ENCODE measurements at places on chromosomes 4 and X.

GRCh38 chrX:7261672-7262332 lies 113.8 kb upstream of the PUDP start:
- DNase-seq: no peak

DNA sequence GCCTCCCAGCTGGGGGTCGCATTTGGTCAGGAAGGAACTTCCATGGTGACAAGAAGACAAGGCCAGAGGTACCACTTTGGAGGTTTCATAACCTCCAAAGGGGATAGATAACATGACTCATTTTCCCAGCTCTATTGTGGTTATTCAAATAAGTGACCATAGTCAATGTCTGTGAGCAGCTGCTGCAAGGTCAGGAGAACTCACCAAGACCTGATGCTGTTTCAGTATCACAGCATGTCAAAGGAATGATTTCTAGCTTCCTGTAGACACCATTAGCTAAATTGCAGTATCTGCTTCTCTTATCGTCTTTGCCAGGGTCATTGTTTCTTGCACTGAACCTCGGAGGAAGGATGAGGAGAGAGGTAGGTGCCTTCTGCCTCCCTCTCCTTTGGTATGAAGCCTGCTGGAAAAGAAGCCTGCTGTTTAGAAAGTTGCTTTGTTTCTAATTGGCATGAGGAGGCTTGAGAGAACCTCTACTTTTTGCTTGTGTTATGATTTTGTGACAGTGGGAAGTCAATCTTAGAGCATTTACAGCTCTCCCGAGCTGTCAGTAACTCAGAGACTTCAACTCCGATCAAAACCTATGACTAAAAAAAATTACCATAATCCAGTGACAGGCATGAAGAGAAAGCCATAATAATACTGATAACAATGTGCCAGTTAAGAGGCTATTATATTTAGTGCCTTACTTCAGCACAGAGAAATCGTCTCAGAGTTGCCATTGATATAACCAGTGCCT lies 38.0 kb upstream of the GATB start:
- no peak for DNase-seq

- DNase-seq: no peak
These were observed 449.2 kb upstream of the ADGRL3 start for GRCh38 chr4:60750962-60751361.

DNA sequence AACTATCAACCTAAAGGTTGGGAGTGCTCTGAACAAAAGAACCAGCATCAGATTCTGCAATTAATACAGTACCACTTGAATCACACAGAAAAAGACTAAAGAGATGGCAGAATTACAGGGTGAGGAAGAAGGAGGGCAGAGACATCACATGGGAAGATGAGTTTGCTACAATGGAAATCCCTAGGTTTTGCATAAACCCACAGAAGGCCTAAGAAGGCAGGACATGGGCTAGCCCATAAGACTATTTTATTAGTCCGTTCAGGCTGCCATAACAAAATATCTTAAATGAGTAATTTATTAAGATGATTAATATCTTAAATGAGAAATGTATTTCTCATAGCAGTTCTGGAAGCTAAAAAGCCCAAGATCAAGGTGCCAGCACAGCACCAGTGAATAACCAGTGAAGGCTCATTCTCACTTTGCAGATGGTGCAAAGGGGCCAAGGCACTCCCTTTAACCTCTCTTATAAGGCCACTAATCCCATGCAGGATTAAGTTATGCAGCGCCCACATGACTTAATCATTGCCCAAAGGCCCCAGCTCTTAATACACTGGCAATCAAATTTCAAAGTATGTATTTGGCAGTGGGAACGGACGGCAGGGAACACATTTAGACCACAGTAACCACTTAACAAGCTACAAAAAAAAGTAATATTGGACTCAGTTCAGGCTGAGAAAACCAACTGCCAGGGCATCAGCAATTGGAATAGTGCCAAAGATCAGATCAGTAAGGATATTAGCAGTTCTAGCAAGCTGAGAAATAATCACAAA lies 47.6 kb upstream of the NEUROG2 start:
- no peak for DNase-seq

DNA sequence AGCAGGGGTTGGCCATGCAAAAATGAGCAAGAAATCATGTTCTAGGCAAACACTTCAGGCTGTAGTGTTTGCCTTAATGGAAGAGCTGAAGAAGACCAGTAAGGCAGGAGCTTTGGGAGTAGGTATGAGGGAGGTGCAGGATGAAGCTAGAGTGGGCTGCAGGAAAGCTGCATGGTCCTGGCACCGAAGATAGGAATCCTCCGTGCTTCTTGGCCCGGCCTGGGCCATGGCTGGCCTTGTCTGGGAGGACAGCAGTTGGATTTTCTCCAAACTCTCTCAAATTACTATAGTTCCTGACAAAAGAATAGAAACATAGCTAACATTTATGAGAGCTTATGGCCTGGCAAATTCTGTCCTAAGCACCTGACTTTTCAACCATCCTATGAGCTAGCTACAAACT lies 116.5 kb downstream of the UCHL1 start:
- DNase-seq: no peak

DNA sequence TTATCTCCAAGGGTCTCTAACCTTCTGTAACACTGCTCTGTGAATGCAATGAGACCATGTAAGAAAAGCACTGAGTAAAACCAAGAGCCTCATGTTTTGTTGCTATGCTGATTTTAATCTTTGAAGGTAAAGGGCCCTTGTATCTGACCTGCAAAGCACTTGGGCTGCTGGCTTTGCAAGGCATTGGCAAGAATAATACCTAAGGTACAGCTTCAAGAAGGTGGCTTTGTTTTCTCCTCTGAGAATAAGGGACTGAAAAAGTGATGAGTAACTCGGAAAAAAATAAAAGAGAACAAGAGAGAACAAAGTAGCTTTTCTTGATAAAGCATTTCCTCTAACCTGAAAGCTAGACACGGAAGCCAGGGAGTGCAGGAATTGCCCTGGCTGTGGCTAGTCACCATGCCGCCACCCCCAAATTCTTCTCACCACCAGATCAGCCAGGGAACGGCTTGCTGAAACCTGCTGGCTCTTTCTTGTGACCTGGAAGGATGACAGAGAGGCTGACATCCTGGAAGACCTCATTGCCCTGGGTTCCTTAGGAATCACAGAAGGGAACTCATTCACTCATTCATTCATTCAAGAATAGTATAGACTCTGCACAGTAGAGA lies 41.8 kb upstream of the HS3ST1 start:
- no peak for DNase-seq

All from NCI-H226 (cell line).